ENCODE measurements at places on chromosomes 12 and 14.
A peak's percentile ranks its signal among the peaks of the same experiment; 100 is the strongest.

GRCh38 chr12:54360717-54361456 lies 3.4 kb downstream of the GPR84 start:
- DNase-seq = no peak

GRCh38 chr12:15863372-15863771 lies 18.8 kb upstream of the STRAP start:
- DNase-seq = no peak

DNA sequence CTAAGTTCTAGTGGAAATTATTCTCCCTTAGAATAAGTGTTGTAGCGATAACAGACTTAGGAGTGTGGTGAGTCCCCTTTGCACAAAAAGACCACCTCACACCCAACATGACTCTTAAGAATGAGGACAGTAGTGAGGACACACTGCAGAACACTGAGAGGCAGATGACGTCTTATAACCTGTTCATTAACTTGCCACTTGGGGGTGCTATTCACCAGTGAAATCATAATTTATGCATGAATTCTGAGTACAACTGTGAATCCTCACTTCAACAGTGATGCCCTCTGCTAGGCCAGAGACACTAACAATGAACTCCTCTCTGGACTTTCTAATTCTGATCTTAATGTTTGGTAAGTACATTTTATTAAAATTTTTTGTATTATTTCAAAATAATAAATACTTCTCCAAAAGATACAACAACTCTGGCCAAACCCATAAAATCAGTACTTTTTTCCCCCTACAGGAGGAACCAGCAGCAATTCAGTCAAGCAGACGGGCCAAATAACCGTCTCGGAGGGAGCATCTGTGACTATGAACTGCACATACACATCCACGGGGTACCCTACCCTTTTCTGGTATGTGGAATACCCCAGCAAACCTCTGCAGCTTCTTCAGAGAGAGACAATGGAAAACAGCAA lies 274.7 kb downstream of the DAD1 start:
- DNase-seq = peak; percentile 17

GRCh38 chr14:51335531-51335930 lies 95.5 kb downstream of the TMX1 start:
- no peak for DNase-seq

Data from activated gamma-delta T cell treated with anti-CD3 and anti-CD28 coated beads, Interleukin-2, amount 50 U/mL, for 16 hours (primary cell).